ENCODE measurements at places on chromosomes 4 and X.
A peak's percentile ranks its signal among the peaks of the same experiment; 100 is the strongest.

GRCh38 chr4:162403419-162403818 lies 239.6 kb upstream of the FSTL5 start:
- DNase-seq, result no peak

GRCh38 chrX:75522565-75523431 lies at the start of gene ZDHHC15:
Gene ZDHHC15 (minus strand): TSS chrX:75523037. CDS start chrX:75523024, 13 bp downstream.
- DNase-seq, result peak; percentile 30

- no peak for DNase-seq
Measured at GRCh38 chr4:154081391-154081790, 292.5 kb upstream of the SFRP2 start.

DNA sequence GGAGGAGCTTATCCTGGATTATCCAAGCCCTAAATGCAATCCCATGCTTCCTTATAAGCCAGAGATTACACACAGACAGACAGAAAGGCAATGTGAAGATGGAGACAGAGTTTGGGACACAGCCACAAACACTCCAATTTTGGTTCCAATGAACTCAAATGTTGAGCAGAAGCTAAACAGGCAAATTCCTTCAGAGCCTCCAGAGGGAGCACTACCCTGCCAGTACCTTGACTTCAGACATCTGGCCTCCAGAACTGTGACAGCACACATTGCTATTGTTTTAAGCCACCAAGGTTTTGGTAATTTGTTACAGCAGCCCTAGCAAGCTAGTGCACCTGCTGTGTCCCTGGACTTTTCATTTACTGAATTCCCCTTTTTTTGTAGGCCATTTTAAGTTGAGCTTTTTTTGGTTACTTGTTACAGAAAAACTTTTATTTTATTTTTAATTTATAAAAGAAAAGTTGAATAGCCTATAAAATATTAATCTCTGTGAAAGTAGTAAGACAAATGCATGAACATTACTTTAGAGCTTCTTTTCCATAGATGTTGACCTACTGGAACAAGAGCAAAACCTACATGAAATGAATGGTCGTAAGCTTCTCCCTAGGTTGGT lies 33.4 kb upstream of the SRD5A3 start:
- DNase-seq, result peak; percentile 32

- DNase-seq, result no peak
Measured at GRCh38 chr4:48752246-48752645, 27.8 kb downstream of the FRYL start.

GRCh38 chrX:42746606-42747005 lies 31.4 kb downstream of the PPP1R2C start:
- no peak for DNase-seq

DNA sequence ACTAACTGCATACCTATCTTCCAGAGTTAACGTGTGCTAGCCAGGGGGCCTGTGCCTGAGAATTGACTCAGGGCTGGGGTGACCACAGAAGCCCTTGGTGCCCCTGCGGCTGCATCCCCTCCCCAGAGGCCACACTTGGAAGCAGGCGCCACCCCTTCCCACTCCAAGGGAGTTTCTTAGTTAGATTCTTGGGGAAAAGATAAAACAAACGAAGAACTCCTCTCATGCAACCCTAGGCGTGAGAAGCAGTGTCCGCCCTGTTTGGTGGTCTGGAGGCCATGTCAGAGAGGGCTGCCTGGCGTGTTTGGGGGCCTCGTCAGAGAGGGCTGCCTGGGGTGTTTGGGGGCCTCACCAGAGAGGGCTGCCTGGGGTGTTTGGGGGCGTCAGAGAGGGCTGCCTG lies 50.3 kb upstream of the HGFAC start:
- DNase-seq, result no peak

GRCh38 chr4:39044364-39044955 lies 12.3 kb upstream of the TMEM156 start:
- peak; percentile 98 for DNase-seq

DNA sequence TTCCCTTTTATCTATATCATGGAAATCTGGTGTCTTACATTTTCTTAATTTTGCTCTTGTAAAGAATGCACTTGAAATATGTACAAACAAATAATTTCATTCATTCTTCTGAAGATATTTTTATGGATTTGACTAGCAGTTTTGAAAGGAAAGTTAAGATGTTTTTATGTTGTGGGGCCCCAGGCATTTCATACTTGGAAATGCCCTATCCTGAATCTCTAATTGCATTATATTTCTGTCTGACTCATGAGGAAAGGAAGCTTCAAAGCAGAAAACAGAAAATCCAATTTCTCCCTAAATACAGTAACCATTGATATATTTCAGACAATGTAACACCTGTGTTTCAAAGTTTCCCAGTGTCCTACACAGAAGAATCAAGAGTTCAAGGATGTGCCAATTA lies 73.2 kb upstream of the NPNT start:
- no peak for DNase-seq

- no peak for DNase-seq
Measured at GRCh38 chr4:189921058-189921457, 19.6 kb upstream of the FRG1 start.

DNA sequence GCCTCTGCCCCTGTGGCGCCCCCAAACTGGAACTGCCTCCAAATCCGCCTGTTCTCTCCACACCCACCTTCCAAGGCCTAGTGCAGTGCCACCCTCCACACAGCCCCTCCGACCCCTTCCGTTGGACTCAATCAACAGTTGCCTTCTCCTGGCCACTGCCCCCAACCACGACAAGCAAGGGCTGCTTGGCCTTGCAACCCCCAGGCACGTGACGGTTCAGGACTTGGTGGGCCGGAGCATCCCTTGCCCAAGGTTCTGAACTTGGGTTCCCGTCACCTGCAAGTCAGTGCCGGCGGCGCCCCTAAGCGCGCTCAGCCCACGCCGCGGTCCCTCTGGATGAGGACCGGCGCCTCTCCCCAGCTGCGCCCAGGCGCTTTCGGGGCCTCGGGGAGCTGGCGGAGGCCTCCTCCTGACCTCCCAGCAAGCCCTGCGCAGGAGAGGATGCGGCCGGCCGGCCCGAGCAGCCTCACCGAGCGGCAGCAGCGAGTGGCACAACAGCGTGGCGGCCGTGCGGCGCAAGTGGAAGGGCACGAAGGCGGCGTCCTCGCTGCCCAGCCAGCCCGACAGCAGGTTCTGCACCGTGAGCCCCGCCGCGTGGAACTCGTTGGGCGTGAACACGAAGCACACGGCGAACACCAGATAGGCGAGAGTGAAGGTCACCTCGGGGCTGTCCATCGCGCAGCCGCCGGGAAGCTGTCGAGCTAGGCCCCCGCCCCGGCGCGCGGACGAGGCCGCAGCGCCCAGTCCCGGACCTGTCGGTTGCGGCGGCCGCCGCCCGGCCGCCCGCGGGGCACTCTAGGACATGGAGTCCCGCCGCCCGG lies 750 bp downstream of the TMEM129 start:
- peak; percentile 39 for DNase-seq

GRCh38 chrX:1223242-1223600 lies 10.8 kb upstream of the CRLF2 start:
- no peak for DNase-seq

All from CD4-positive, alpha-beta T cell treated with Interleukin-15 for 1 hour (primary cell).